ENCODE measurements at places on chromosomes 13 and 19. TPM values are rescaled to one million over a fixed set of nuclear protein-coding genes. Genes with fewer than 3 reads are reported as not detected.
A peak's percentile ranks its signal among the peaks of the same experiment; 100 is the strongest.

DNA sequence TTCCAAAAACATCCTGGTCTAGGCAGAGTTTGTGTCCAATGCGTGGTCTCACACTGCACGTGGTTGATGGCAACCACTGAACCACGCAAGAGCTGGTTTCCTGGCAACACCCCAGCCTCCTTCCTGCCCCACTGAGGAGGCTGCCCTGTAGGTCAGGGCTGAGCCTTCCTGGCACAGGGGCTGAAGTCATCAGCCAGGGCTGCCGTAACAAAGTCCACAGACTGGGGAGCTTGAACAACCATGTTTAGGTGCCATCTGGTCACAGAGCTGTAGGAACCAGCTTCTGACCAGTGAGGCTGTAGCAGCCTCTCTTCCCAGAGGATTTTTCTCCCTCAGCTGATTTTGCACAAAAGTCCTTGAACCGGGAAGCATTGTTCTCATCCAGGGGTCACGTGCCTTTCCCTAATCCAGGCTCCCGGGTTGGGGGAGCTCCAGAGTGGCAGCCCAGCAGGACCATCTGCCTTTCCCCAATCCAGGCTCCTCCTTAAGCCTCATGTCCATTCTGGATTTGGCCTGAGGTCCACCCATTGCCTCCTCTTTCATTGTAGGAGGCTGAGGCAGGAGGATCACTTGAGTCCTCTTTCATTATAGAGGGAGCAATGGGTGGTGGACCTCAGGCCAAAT lies 53.9 kb downstream of the CHST8 start:
- DNase-seq = no peak

GRCh38 chr13:31996601-31997000 lies 35.0 kb upstream of the FRY start:
- DNase-seq = no peak

GRCh38 chr13:48562296-48563066 lies 29.6 kb upstream of the RCBTB2 start:
- peak; percentile 45 for DNase-seq

- DNase-seq = no peak
Measured at GRCh38 chr13:39577838-39578491, 25.0 kb downstream of the LHFPL6 start.

DNA sequence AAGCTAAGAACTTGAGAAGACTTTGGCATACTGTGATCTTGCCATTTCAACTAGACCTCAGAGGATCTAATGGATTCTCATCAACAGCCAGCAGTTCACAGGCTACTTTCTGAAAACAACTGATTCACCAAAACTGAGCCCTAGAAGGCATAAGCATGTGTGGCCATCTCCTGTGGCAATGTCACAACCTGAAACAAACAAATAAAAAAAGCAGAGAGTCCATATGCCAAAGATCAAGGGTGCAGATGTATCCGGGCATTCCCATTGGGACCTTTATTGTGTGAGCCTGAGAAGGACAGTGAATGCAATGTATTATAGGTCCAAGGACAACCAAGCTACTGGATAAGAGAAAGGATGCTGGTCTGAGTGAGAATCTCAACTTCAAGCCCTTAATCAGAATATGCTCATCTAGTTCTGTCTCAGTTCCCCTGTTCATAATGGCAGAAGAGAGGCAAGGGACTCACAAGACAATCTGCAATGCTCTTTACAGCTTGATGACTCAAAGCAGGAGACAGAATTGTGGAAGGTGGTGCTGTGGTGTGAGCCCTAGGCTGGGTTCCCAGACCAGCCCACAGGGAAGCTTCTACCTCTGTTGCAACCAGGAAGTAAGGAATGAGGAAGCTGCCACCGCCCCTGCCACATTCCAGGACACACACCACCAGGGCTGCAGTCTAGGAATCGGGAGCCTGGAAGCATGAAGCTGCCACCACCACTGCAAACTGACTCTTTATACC lies 133.7 kb downstream of the RAP2A start:
- no peak for DNase-seq

GRCh38 chr19:34235425-34235940 lies 18.9 kb upstream of the GARRE1 start:
- DNase-seq = no peak

The KLF5 gene
- 2.4 TPM for total RNA-seq

The MIA gene
- not detected for total RNA-seq

The GPI gene
- total RNA-seq = 421 TPM

The HPN gene
- total RNA-seq = not detected

The TMEM145 gene
- not detected for total RNA-seq

The AKT2 gene
- total RNA-seq = 158 TPM

The ZNF723 gene
- total RNA-seq = not detected

The SOX1 gene
- 0.10 TPM for total RNA-seq

Data from activated T-cell treated with anti-CD3 and anti-CD28 coated beads, Interleukin-2, amount 50 U/mL, for 4 hours (primary cell).